ENCODE measurements at places on chromosomes 5 and 9.

- DNase-seq, result no peak
Observed at GRCh38 chr5:8824371-8824770, 721.5 kb downstream of the SEMA5A start.

DNA sequence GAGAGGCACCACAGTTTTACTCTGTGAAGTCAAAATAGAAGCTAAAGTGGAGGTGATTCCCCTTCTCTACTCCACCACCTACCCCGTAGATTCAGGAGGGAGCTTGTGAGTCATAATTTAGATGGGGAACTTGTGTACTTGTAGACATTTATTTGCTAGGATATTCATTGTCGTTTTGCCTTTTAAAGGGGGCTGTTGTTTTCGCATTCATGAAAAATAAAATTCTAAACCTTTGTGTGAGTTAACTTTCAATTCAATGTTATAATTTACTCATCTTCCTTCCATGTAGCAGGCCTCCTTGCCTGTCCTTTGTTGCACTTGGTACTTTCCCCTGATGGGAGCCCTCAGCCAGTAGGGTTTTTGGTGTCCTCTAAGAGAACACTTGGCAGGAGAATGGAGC is 22.0 kb downstream of the SECISBP2 start:
- no peak for DNase-seq

DNA sequence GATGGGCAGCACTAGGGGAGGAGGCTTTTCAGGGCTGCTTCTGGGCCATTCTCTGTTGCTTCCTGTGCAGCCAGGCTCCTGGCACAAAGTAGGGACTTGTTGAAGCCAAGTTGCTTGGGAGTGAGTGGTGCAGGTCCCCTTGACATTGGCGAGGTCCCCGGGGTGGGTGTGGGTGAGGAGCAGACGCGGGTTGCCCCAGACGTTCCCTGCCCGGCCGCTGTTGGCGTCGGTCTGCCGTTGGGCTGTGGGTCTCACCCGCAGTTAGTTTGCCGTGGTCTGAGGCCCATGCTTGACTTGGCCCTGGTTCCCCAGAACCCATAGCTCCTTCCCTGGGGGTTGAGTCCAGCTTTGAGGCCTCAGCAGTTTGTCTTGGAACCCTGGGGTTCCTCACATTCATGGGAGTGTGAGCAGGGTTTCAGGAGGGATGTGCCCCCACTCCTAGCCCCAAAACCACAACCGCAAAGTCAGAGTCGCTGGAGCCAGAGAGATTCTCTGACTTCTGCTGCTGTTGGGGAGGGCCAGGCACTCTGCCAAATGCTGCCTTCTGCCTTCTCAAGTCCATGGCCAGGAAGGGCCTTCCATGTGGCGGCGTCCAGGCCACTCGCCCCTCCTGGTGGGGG is 77.5 kb downstream of the RXRA start:
- DNase-seq, result no peak

DNA sequence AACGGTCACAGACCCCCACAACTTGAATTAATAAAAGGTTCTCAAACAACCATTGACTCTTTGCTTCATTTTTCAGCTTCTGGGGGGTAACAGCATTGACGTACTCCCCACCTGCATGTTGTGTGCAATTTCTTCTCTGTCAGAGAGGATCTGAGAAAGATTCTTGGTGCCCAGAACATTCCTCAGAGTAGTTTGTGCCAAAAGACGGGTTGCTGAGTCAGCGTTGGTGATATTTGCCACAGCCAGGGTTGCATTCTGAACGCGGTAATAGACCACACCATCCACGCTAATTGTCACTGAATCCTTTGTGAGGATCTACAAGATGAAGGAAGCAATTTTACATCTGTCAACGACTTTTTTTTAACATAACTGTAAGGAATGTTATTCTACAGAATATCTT is 21.0 kb downstream of the STOM start:
- no peak for DNase-seq

- DNase-seq, result no peak
Observed at GRCh38 chr5:40390281-40391149, 289.2 kb upstream of the PTGER4 start.

- no peak for DNase-seq
Observed at GRCh38 chr9:2767800-2768677, 50.7 kb downstream of the KCNV2 start.

DNA sequence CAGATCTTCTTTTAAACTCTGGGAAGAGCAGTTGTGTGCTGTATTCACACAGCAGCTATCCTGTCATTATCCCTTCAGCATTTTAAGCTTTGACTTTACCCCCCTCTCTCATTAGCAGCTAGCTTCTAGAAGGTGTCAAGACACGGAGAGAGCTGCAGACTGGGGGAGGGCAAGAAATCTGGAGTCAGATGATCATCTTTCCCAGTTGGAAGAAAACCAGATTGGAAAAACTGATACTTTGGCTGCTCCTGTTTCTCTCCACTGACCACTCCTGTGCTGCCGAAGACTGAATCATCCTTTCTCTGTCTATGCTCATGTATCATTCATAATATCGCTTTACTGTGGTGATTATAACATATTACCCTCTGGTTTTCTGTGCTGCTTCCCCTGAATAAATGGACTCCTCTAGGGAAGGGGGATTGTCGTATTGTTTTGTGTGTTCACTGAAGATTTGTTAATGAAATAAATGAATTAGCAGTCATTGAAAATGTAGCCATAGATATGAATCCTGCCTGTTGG is 75.1 kb downstream of the SH3GL2 start:
- no peak for DNase-seq

DNA sequence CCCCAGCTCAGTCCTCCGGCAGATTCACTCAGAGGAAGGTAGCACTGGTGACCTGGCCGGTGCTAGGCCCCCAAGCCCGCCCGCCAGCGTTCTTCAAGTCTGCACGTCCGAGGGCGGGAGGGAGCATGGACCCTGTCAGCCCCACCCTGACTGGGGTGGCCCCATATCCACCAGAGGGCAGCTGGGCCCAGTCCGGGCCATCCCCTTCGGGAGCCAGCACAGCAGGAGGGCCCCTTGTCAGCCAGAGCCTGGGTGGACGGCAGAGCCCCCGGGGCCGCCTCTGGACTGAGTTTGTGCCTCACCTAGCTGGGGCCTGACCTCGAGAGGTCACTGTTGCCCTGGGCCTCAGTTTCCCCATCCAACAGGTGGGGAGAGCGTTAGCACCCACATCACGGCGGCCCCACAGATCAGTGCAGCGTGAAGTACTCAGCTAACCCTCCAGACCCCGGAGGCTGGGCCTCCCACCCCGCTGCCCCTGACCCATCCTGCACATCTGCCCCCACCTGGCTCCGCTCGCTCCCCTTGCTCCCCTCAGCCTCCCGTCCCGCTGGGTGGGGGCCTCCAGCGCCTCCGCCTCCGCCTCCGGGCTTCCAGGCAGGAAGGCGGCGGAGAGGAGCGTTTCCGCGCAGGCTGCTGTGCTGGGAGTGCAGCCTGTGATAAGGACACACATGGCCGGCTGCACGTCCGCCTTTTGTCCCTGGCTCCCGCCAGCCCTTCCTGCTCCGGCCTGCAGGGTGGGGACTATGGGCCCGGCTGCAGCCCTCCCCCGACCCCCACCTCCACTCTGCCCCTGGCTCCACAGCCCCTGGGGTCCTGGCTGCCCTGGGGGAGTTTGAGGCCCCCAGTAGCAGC is 16.6 kb upstream of the EGFL7 start:
- no peak for DNase-seq

GRCh38 chr9:121500165-121500478 is 478 bp upstream of the GGTA1 start:
- DNase-seq, result no peak

- DNase-seq, result no peak
Observed at GRCh38 chr5:95817430-95817829, 5.1 kb downstream of the GLRX start.

DNA sequence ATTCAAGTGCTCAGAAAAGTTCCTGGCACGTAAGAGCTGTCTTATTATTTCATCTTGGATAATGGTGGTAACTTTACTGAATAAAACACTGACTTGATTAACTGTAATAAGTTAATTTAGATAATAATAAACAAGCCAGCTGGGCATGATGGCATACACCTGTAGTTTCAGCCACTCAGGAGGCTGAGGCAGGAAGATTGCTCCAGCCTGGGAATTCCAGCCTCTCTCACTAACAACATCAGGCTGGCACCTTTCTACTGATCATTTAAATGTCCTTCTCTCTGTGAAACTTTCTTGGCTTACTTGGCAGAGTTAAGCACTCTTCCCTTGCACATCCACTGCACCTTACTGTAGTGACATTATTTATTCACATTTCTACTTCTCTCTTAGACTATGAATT is 20.0 kb downstream of the STOM start:
- DNase-seq, result no peak

DNA sequence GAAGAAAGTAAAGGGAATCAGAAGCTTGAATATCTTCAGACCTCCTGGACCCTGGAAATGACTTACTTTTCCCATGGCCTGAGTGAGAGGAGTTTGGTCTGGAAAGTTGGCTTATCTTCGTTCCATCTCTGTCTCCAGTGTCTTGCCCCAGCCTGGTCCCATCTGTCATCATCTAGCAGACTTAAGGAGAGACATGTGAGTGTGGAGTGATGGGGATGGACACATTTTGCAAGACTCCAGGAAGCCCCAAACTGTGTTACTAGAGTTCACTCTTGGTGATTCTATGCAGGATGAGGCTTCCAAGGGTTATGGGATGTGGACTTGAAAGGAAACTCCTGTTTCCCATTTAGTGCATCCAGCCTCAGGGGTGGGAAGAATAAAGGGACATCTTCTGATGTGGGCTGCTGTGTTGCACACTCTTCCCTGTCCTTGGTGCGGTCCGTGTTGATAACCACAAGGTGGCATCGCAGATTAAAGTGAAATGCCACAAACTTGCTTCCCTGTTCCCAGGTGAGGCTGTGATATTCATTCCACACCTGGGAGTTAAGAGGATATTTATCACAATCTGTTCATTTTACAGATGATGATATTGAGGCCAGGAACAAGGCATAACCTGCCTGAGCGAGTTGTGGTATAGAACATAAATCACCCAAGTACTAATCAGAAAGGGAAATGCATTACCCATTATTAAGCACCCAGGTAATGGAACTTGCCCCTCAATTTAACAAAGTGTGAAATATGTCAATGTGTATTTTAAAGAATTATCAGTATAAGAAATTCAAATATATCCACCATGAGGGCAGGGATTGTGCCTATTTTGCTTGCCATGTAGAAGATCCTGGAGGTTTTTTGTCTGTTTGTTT is 269.9 kb upstream of the PAPPA start:
- no peak for DNase-seq

DNA sequence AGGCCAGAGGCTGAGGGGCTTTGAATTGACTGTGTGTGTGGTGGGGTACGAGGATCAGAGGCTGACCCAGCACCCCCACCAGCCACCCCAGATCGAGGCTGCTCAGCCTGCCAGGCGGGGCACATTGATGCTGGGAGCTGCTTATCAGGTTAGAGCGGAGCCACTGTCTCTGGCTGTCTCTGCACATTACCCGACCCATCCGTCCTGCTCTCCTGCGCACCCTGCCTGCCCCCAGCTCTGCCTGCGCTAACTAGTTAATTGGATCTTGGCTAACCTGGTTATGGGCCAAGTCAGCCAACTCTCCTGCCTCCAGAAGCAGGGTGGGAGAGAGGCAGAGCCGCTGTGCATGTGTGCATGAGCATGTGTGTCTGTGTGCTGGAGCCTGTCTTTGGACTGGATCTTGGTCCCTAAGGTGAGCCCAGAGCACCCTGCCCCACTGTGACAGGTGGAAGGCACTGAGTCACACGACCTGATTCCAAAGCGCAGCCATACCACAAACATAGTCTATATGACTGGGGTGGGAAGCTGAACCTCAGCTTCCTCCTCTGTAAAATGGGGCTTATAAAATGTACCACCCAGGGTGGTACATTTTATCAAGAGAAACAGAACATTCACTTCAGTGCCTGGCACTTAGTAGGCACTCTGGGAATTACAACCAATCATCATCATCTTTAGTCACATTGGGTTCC is 39.7 kb downstream of the PCDH1 start:
- no peak for DNase-seq

DNA sequence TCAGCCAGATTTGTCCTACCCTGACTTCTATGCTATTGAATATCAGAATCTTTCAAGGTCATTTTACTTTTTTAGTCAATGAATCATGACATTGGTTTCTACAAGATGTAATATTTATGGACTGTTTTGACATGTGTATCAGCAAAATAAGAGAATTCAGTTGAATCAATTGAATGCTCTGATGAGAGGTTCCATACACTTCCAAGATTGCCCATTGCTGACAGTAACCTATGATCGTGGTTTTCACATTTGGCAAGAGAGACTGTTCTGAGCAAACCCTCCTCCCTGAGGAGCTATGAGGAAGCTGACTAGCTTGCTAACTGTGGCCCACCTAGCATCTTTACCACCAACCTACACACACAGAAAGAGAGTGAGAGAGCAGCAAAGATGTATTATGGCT is 56.7 kb upstream of the FST start:
- DNase-seq, result no peak

DNA sequence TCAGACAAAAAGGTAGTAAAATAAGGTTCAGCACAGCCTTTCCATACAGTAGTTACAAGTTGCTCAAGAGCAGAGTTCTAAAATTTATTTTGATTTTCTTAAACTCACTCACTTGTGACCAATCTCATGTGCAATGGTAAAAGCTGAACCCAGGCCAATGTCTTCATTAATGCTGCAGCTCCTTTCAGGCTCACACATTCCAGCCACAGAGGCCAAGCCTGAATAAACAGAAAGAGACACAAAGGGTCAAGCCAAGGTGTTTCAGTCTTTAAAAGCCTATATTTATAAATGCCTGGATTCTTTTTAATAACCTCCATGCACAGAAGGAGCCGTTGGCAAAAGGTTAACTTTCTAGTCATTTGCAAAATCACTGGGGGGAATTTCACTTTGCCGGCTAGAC is 152.5 kb downstream of the ADAMTS6 start:
- no peak for DNase-seq

GRCh38 chr9:130448035-130448624 is 3.4 kb downstream of the ASS1 start:
- DNase-seq, result no peak

- DNase-seq, result no peak
Observed at GRCh38 chr9:82763656-82764055, 299.3 kb downstream of the RASEF start.

DNA sequence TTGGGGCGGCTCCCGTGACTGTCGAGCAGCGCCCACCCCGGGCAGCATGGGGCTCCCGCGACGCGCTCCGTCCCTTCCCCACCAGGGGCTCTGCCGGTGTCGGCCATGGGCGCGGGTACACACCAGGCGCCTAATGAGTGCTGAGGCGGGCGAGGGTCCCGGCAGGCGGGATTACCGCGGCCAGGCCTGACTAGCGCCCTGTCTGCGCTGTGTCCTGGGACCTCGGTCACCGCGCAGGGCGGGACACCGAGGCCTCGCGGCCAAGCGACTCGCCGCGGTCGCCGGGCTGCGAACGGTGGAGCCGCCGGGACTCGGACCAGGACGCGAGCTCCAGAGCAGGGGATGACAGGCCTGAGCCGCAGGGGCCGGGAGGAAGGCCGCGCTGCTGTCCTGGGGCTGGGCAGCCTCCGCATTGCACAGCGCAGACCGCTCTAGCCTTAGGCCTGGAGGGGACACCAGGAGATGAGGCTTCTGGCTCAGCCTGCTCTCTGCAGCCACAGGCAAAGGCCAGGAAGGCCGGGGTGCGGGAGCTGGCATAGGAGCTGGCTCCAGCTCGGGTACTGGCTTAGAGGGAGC is 14.1 kb downstream of the LCN10 start:
- DNase-seq, result no peak

- no peak for DNase-seq
Observed at GRCh38 chr9:121557581-121558447, 58.2 kb upstream of the GGTA1 start.

- no peak for DNase-seq
Observed at GRCh38 chr9:92180002-92180400, 64.8 kb upstream of the SPTLC1 start.

- no peak for DNase-seq
Observed at GRCh38 chr5:39716532-39717028, 291.8 kb upstream of the DAB2 start.

Data from nucleus accumbens (tissue), 56 donors.